ENCODE measurements at places on chromosomes 11 and 22. TPM values are rescaled to one million over a fixed set of nuclear protein-coding genes. Genes with fewer than 3 reads are reported as not detected.

GRCh38 chr11:124717421-124717785 is 22.3 kb upstream of the NRGN start:
- H3K27ac ChIP-seq: no peak overlapping the region
- no peaks in the 10 kb centered on the region for H3K36me3 ChIP-seq
- H3K4me1 ChIP-seq: peaks cover 10% of the 10 kb centered on the region
- DNase-seq: no peak
- peak overlapping the region; percentile 54 for H3K4me3 ChIP-seq

DNA sequence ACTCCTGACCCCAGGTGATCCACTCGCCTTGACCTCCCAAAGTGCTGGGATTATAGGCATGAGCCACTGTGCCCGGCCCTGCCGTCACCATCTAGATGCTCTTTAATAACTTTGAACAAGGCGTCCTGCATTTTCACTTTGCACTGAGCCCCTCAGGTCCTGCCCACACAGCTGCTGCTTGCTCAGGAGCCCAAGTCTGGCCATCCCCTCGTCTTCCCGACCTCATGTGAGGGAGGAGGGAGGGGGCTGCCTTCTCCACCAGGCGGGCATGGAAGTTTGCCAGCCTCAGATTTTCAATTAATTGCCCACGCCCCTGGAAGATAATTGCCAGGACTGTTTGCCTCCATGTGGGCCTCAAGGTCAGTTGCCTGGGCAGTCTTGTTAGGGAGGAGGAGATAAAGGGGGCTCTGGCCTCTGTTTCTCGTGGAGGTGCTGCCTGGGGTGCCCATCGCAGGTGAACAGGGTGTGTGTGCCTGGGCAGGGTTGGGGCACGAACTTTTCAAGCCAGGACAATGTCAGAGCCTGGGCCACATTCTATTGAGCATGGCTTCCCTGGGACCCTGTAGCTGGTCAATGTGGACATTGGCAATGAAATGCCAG is 27.9 kb upstream of the MYEOV start:
- no peak overlapping the region for H3K4me3 ChIP-seq
- no peaks in the 10 kb centered on the region for H3K36me3 ChIP-seq
- no peak for DNase-seq
- no peaks in the 10 kb centered on the region for H3K27me3 ChIP-seq
- H3K27ac ChIP-seq: no peak overlapping the region
- H3K4me1 ChIP-seq: no peaks in the 10 kb centered on the region

Gene E2F8
- total RNA-seq: 14.2 TPM

- no peak overlapping the region for H3K27ac ChIP-seq
- H3K4me1 ChIP-seq: no peaks in the 10 kb centered on the region
- no peaks in the 10 kb centered on the region for H3K36me3 ChIP-seq
- DNase-seq: no peak
- H3K4me3 ChIP-seq: peak overlapping the region; percentile 54
Measured at GRCh38 chr22:39388261-39389011, 11.1 kb upstream of the TAB1 start.

DNA sequence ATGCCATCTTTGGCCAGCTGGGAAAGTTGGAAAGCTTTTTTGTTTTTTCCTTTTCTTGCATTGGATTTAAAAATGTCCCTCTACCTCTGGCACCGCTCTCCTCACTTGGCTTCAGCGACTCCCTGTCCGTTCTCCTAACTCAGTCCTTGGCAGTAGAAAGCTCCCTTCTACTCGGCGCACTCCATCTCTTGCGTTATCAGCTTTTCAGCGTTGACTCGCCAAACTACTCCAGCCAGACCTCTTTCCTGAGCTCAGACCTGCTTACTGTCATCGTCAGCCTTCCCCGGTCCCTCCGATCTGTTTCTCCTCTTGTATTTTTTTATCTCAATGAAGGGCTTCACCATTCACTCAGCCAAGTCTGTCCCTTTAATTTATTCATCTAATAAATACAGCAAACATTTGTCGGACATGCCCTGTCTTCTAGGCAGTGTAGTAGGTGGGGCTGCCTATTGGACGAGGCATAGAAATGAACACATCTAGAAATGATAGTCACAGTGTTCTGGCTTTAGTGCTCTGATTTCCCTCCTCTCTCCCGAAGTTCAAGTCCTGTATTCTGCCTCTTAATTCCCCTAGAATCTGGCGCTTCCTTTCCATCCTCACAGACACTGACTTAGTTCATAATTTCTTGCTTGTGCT is 839 bp downstream of the CEP164 start:
- H3K36me3 ChIP-seq: no peaks in the 10 kb centered on the region
- H3K27me3 ChIP-seq: no peaks in the 10 kb centered on the region
- DNase-seq: no peak
- H3K27ac ChIP-seq: peak overlapping the region; percentile 90

DNA sequence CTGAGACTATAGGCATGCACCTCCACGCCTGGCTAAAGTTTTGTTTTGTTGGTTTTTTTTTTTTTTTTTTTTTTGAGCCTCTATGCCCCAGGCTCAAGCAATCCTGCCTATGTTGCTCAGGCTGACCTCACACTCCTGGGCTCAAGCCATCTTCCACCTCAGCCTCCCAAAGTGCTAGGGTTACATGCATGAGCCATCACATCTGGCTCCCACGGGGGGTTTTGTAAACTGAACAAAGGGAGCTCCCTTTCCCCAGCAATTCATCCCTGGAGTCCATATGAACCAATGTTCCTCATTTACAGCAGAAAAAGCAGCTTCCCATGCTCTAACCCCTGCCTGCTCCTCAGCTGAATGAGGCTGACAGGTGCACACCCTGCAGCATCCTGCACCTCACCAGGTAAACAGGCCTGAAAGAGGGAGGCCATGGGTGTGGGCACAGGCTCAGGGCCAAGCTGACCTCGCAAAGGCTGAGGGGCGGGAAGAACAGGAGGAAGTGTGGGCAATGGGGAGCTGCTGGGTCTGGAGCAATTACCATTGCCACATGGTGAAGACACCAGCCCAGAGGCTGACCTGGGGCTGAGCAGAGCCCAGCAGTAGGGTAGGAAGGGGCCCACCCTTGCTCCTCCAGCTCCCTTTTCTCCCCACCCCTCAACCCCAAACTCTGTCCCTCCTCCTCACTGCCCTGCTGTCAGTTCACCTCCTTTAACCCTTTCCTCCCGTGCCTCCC is 58.2 kb downstream of the RBX1 start:
- H3K27me3 ChIP-seq: no peaks in the 10 kb centered on the region
- DNase-seq: no peak
- no peak overlapping the region for H3K4me3 ChIP-seq
- H3K27ac ChIP-seq: no peak overlapping the region
- no peaks in the 10 kb centered on the region for H3K4me1 ChIP-seq

Gene DBX1
- total RNA-seq: not detected

DNA sequence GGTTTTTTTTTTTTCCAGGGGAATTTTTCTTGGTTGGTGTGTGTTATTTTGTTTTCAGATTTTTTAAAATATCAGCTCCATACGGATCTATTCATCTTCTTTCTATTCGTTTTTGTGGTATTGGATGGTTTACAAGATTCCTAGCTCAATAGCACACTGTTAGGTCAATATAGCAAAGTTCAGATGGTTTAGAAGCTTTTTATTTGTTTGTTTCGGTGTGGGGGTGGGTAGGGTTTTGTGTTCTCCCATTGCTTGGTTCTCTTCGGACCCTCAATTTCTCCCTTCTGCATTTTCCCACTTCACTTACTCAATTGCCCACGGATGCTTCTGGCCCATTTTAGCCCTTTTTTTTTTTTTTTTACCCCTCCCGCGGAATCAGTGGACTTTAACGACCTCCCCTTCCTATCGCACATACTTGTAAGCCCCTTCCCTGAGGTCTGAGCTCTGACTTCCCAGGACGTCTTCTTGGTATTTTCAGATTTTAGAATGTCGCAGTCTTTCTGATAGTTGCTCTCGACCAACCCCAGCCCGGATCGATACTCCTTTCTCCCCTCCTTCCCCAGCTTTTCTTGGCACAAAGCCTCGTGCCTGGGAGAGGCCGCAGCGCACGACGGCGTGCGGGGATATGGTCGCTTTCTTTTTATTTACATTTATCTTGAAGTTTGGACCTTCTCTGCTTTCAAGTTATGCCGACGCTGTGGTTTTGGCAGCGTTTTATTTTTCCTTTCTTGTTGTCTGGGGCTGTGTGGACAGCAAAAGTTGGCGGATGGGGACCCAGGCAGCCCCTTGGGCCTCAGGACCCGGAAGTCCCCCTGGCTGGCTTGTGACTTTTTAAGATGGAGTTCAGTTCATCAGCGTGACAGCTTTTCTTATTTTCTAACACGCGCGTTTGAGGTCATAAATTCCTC is 4.4 kb upstream of the SPDYC start:
- H3K4me3 ChIP-seq: peak overlapping the region; percentile 22
- H3K27ac ChIP-seq: peak overlapping the region; percentile 78
- 0 out of 2 replicates have a peak, but pooled peaks cover 10% of the 10 kb centered on the region for H3K4me1 ChIP-seq
- H3K27me3 ChIP-seq: no peaks in the 10 kb centered on the region

DNA sequence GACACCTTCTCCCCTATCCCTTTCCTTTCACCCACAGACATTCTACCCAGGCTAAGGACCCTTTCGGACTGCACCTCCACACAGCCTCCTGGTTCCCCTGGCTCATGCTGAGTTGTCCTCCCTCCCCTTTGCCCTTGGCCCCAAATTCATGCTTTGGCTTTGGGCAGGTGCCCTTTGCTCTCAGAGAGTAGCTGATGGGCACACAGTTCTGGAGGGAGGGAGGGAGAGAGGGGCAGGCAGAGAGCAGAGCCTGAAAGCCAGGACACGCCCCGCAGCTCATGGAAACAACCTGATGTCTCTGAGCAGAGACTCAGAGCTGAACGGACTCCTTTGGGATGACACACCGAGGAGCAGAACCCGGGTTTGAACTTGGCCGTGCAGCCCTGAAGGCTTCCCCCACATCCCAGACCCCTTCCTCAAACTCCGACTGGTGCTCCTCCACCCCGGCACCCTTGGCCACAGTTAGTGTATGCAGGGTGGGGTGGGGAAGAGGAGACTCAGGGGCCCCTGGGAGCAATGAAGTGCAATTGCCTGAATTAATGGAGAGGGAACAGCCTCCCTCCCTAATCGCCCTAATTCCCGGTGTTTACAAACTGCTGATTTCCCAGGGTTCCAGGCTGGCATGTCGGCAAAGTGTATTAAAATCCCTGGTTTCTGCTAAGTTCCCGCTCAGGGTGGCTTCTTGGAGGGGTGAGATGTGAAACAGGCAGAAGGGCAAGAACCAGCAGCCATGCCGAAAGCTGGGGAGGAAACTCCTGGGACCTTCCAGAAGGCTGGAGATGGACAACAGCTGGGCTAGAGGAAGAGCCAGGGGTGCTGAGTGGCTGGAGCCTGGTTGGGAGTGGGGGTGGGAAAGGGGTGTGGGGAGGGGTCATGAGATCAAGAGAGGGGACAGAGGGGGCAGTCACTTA is 71.2 kb upstream of the SHISAL1 start:
- no peak overlapping the region for H3K4me3 ChIP-seq
- H3K4me1 ChIP-seq: no peaks in the 10 kb centered on the region
- no peaks in the 10 kb centered on the region for H3K27me3 ChIP-seq
- H3K27ac ChIP-seq: no peak overlapping the region

Gene MOB2
- total RNA-seq: 51.2 TPM

DNA sequence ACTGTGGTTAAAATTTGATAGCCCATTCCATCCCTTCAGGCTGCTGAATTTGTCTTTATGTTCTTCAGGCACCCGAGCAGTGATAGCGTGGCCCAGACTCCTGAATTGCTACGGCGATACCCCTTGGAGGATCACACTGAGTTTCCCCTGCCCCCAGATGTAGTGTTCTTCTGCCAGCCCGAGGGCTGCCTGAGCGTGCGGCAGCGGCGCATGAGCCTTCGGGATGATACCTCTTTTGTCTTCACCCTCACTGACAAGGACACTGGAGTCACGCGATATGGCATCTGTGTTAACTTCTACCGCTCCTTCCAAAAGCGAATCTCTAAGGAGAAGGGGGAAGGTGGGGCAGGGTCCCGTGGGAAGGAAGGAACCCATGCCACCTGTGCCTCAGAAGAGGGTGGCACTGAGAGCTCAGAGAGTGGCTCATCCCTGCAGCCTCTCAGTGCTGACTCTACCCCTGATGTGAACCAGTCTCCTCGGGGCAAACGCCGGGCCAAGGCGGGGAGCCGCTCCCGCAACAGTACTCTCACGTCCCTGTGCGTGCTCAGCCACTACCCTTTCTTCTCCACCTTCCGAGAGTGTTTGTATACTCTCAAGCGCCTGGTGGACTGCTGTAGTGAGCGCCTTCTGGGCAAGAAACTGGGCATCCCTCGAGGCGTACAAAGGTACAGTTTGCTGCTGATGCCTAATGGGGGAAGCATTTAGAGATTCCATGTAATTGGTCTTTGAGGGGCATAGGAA is 4.7 kb downstream of the MADD start:
- no peak overlapping the region for H3K27ac ChIP-seq
- no peak overlapping the region for H3K4me3 ChIP-seq
- DNase-seq: no peak
- peaks cover 15% of the 10 kb centered on the region for H3K4me1 ChIP-seq
- H3K27me3 ChIP-seq: no peaks in the 10 kb centered on the region

GRCh38 chr11:87298155-87298554 is 260.4 kb downstream of the TMEM135 start:
- H3K4me1 ChIP-seq: peaks cover 4% of the 10 kb centered on the region
- no peaks in the 10 kb centered on the region for H3K27me3 ChIP-seq
- no peaks in the 10 kb centered on the region for H3K36me3 ChIP-seq
- H3K4me3 ChIP-seq: no peak overlapping the region
- H3K27ac ChIP-seq: no peak overlapping the region

Gene WT1
- total RNA-seq: 15.9 TPM

- DNase-seq: no peak
- H3K4me3 ChIP-seq: no peak overlapping the region
- H3K27ac ChIP-seq: no peak overlapping the region
- H3K36me3 ChIP-seq: no peaks in the 10 kb centered on the region
Measured at GRCh38 chr11:45107029-45107428, 39.4 kb upstream of the PRDM11 start.

DNA sequence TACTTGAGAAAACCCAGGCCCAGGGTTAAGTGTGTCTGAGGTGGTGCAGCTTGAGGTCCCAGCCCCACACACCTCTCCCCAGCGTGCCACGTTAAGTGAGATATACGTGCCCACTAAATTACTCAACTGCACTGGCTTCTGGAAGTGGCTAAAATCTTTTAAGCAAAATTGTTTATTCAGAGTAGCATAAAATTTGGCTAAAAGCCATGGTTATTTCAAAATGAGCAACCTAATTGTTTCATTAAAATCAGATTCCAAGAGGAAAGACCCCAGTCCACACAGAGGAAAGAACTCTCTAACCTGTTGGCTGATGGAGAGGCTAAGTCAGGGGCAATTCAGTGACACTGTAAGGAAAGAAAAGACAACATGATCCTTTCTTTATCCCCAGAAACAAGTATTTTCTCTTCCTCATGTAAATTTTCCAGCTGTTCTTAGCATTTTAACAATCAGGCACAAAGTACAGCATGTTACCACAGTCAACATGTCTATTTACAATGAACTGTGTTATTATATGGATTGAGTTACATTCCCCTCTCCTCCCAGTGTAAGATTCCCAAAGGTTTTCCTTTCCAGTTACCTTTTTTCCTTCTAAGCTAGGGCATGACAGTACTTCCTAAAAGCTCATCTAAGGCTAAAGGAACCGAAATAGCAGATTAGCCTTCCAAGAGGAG is 26.6 kb downstream of the NUP50 start:
- no peak overlapping the region for H3K4me3 ChIP-seq
- H3K4me1 ChIP-seq: no peaks in the 10 kb centered on the region
- H3K27me3 ChIP-seq: no peaks in the 10 kb centered on the region
- H3K36me3 ChIP-seq: no peaks in the 10 kb centered on the region

GRCh38 chr11:121221496-121222200 is 70.9 kb upstream of the SC5D start:
- no peak for DNase-seq
- H3K27ac ChIP-seq: no peak overlapping the region
- H3K4me3 ChIP-seq: no peak overlapping the region
- H3K36me3 ChIP-seq: no peaks in the 10 kb centered on the region
- H3K27me3 ChIP-seq: peaks cover 12% of the 10 kb centered on the region

GRCh38 chr22:19961201-19961580 is 19.6 kb upstream of the TXNRD2 start:
- H3K27me3 ChIP-seq: no peaks in the 10 kb centered on the region
- peaks cover 6% of the 10 kb centered on the region for H3K4me1 ChIP-seq
- H3K27ac ChIP-seq: no peak overlapping the region
- no peak for DNase-seq
- no peak overlapping the region for H3K4me3 ChIP-seq
